ENCODE measurements at places on chromosomes 13 and 19. TPM values are rescaled to one million over a fixed set of nuclear protein-coding genes. Genes with fewer than 3 reads are reported as not detected.

The VAV1 gene
- total RNA-seq: 77.9 TPM

DNA sequence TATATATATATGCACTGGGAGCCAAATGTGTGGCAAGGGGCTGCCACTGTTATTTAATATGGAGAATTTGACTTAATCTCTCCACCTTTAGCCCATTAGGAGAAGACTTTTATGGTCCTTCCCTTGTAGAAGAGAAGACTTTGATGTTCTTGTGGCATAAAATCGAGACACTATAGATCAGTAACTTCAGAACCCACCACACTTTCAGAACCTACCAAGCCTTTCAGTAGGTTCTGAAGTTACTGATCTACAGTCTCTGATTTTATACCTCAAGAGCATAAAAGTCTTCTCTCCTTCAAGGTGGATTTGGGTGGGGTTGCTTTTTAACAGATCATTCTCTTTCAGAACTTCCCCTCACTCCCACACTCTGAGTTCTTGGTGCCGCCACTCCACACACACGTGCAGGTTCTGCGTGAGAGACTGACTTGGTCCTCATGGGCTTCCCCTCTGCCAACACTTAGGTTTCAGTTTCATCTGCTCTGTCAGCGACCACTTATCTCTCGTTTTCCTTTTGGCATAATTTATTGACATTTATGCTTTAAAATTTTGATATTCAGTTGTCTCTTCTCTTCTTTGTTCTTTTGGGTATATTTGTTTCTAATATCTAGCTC, 213.4 kb upstream of the PCDH17 start:
- DNase-seq: no peak

The COMMD6 gene
- total RNA-seq: 136 TPM

GRCh38 chr13:111907341-111907880, 159.5 kb upstream of the SOX1 start:
- DNase-seq: no peak

The LILRB2 gene
- total RNA-seq: not detected

The SIGLEC10 gene
- 0.26 TPM for total RNA-seq
